ENCODE measurements at places on chromosomes 12 and 14.

DNA sequence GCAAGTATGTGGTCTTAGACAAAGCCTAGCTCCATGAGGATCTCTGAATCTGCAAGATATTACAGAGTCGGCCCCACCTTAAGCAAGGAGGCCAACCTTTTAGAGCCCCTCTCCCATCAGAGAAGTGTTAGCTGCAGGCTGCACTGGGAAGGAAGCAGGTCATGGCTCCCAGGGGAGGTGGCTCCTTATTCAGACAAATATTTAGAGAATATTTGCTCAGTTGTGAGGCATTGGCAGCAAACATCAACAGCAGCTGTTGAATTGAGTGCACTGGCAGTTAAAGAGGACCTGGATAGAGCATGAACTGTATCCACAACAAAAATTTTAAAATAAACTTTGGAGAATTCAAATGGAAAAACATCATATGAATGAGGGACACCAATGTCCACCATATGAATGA lies 44.7 kb downstream of the FSCB start:
- no peak for DNase-seq

DNA sequence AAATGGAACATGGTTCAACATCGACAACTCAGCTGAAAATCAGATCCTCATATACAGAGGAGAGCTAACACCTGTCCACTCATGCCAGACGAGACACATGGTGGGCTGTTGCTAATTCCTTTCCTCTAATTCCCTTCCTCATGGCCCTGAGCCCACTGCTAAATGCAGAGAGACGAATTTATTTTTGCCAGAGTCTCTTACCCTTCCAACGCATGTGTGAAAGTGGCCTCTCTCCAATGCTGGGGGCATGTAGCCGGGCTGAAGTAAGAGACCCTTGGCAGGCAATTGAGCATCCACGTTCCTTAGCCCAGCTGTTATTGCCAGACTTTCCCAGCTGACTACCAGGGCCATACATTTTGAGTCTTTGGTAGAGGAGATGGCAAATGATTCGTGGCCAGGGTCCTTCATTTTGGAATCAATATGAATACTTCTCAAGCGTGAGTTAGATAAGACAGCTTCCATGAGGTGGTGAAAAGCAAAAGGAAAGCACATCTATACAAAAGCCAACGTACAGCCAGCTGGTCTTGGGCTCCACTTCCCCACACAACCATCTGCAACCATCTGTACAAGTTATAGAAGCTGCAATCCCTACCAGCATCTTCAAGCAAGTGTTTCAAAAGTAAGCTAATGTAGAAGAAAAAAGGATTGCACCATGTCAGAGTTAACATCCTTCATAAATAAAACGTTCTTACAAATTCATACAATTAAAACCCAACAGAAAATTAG lies 28.6 kb downstream of the CORO1C start:
- DNase-seq, result no peak

DNA sequence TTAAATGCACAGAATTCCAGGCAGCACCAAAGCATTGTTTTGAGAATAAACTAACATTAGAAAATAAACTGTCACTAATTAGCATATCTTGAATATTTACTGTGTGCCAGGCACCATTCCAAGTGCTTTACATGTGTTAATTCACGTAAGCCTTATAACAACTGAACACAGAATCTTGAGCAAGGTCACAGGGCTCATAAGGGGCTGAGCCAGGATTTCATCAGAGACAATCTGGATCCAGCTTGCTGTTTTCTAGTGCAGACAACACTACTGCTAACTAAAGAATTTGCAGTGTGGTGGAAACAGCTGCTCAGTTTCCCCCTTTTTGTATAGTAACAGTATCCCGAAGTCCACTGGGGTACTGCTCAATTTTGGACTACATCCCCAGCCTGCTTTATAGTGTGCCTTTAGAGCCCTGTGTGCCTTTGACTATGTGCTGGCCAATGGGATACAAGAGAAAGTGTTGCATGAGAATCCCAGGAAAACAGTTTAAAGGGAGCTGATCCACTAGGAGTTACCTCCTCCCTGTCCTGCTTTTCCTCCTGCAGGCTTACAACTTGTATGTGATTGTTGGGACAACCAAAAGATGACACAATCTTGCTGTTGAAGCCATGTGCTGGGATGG lies 36.0 kb upstream of the RMST start:
- no peak for DNase-seq

DNA sequence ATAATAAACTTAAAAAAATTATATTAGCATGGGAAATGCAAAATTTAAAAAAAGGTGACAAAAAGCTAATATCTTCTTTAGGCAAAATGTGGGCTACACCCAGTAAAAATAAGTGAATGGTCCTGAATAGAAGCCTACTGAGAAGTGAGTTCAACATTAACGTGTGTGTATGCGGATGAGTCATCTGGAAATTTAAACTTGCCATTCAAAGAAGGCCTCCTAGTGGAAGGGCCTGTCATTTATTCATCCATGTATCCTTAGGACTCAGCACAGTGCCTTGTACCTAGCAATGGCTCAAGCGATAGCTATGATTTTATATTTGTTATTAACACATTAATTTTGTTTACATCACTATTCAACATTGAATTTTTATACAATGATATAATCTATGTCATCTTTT lies 226.2 kb downstream of the NUBPL start:
- DNase-seq, result no peak

- no peak for DNase-seq
Observed at GRCh38 chr14:100132161-100132902, 27.1 kb downstream of the DEGS2 start.

- DNase-seq, result no peak
Observed at GRCh38 chr12:49470986-49471385, 67.8 kb upstream of the KCNH3 start.

GRCh38 chr14:64760146-64760755 lies 56.0 kb downstream of the PLEKHG3 start:
- no peak for DNase-seq

GRCh38 chr14:36588788-36589187 lies 6.4 kb upstream of the NKX2-8 start:
- no peak for DNase-seq

- DNase-seq, result no peak
Observed at GRCh38 chr14:69487226-69487625, 2.7 kb downstream of the PLEKHD1 start.

- no peak for DNase-seq
Observed at GRCh38 chr14:36647417-36647823, 14.2 kb upstream of the PAX9 start.

GRCh38 chr12:2297658-2298057 lies 244.9 kb downstream of the CACNA1C start:
- DNase-seq, result no peak

DNA sequence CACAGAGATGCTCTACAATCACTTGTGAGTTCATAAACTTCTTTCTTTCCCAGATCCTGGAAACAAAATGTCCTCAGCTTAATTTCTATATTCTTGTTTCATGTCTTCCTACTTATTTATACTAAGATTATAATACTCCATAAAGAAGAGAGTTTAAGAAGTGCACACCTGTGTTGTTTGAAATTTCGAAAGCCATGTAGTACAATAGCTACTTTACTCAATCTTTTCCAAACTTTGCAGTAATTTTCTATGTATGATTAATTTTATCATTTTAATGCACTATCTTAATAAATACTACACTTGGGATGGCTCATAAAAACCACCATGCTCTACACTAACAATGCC lies 300 bp upstream of the TTC5 start:
- no peak for DNase-seq

GRCh38 chr14:24712374-24712773 lies 78.4 kb upstream of the GZMB start:
- no peak for DNase-seq

DNA sequence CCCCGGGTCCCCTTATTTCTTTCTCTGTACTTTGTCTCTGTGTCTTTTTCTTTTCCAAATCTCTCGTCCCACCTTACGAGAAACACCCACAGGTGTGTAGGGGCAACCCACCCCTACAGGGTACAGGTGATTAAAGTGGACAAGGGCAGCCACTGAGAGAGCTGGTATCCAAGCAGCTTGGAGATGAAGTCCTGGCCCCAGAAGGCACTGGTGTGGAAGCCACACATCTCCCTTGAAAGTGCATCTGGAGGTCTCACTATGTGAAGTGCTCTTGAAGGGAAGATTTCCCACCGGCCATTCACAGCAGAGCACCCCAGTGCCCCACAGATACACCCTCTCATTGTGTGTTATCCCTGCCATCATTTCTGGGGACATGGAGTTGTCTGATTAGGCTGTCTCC lies 6.3 kb upstream of the BICD1 start:
- DNase-seq, result no peak

DNA sequence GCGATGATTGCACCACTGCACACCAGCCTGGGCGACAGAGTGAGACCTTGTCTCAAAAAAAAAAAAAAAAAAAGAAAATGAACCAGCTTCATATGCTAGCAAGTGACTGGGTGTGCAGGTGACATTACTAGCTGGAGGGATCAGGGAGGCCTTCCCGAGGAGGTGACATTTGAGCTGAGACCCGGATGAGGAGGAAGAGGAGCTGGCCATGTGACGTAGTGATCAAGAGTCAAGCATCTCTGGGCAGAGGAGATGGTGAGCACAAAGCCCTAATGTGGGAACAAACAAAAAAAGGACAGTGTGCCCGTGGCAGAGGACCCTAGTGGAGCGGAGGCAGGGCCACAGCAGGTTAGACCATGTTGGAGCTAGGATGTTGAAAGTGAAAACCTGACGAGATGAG lies 3.5 kb upstream of the PTPN6 start:
- DNase-seq, result no peak

GRCh38 chr12:78878459-78878858 lies 13.9 kb downstream of the SYT1 start:
- no peak for DNase-seq

DNA sequence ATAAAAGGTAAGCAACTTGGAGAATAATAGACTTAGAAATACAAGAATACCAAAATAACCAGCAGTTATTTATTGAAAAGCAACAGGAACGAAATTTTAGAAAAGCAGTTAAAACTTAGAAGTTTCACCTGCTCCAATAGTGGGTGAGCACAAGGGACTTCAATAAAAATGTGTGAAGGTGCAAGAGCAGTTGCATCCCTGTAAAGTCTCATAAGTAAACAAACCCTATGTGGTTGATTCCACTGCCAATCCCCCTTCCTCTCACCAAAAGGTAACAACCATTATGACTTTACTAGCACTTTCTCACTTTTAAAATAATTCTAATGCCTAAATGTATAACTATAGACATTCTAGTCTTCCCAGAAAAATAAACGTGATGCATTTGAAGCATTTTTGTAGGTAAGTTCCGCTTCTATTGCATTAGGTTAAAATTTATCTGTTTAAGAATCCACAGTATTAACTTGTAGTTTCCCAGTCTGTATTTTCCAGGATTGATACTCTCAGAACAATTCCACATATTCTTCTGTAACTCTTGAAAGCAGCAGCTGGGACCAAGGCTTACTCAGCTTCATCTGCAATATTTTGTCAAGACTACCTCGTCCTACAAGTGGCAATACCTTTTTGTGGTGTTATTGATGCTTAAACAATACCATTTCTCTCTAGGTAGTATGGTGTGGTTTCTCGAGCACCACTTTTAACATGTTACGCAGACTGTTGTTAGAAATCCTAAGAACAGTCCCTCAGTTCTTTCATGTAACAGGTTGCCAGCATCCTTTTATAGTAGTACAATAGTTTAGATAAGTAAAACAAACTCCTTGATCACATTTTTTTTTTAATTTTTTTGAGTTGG lies 32.1 kb downstream of the HNRNPC start:
- no peak for DNase-seq

DNA sequence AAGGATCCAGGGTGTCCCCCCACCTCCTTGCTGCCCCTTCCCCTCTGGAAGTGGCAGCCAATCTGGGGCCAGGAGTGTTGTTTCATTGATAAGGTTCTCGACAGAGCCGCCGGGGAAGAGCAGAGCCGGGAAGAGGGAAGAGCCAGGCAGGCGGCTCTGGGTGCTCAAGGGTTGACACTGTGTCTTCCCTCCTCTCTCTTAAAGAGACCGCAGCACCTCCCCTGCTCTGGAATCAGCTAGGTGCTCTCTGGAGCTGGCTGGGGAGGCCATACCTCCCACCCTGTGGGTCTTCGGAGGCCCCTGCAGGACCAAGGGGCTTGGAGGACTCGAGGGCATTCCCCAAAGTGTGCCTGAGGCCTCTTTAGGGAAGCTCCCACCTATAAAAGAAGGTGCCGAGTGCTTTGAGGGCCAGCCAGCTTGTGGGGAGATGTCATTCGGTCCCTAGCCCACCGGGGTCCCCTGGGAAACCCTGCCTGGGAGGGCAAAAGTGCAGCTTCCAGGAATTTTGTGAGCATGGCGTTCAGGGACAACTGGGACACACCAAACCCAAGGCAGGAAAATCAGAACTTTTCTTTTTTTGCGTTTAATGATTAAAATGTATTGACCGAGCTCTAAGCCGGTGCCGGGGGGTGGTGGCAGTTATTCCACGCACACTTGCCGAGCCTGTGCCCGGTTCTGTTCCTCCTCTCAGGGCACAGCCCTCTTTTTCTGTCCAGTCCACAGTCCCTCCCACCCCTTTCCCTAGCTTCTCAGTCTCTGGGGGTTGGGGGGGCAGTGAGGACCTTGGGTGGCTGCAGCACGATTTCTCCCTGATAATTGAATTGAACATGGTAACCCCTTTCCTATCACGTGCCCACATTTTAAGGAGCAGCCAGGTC lies 3.0 kb downstream of the SETD1B start:
- DNase-seq, result no peak

DNA sequence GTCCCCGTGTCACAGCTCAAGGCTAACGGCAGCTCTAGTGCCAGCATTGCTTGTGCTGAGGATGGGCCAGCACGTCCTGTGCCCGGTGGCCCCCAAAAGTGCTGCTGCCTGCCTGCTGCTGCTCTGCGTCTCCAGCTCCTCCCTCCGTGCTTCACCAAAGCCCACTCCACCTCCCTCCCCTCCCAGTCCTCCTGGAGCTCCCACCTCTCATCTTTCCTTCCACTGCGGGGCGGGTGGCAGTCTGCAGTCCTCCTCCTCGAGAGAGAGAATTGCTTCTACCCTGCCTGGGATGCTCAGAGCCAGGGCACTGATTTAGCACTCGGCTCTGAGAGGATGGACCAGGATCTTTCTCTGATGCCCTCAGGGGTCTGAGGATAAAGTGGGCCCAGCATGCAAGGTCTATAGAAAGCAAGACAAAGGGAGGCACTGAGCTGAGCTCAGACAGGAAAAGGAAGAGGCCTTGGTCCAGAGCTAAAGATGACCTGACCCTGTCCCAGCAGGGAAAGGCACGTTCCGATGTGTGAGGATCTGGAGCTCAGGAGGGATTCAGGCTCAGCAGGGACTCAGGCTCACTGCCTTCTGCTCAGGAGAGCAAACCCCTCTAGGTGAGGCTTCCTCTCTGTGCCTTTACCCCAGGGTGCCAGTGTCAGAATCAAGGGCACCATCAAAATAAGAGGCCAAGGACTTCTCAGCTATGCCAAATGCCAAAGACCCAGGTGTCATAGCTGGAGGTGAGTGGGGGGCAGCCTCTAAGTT lies 113.1 kb upstream of the FKBP4 start:
- DNase-seq, result no peak
